Hematopoietic multipotent progenitor cell treated with erythropoietin and hydrocortisone succinate and interleukin-3 and kit ligand, for 6 days (in vitro differentiated cells): ENCODE measurements at places on chromosomes 2 and 18.

GRCh38 chr2:180983468-180984242 is 3.2 kb downstream of the UBE2E3 start:
- DNase-seq = peak; percentile 84

DNA sequence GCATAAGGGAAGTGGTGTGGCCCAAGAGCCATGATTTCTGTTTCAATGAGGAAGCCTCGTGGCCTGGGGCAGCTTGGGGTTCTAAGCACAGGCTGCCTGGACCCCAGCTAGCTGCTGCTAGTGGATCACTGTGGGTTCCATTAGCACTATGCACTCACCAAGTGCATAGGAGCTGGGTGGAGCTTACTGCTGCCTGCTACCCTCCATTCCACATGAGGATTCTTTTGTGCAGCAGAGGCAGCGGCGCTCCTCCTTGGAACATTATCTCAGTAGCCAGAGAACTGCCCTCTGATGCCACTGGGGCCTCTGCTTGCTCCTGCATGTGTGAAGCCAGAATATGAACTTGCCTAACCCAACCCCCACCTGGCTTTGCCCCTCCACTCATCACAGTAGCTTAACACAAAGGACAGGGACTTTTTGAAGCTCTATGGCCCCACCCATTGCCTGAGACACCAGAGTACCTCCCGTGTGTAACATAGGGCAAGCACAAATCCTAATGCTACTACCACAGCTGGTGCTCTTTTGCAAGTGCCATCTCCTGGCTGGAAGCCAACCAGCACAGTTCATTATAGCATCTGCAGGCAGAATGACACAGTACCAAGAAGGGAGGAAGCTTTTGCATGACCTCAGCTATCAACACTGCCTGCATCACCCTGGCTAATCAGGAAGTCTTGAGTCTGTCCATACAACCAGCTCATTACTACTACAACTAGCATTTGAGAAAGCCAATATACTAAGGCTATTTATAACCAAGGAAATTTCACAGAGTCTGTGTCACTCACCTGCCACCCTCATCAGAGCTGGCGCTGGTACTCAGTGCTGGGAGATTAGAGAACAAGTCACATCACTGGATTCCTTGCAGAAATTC is 297.0 kb upstream of the GULP1 start:
- peak; percentile 19 for DNase-seq

- DNase-seq = no peak
Observed at GRCh38 chr2:224432003-224432579, 30.2 kb upstream of the FAM124B start.

- no peak for DNase-seq
Observed at GRCh38 chr2:120456867-120457266, 110.9 kb downstream of the INHBB start.

GRCh38 chr2:45888167-45888566 is 236.7 kb downstream of the PRKCE start:
- peak; percentile 55 for DNase-seq

GRCh38 chr2:201273330-201273983 is 13.1 kb downstream of the CASP8 start:
- no peak for DNase-seq

DNA sequence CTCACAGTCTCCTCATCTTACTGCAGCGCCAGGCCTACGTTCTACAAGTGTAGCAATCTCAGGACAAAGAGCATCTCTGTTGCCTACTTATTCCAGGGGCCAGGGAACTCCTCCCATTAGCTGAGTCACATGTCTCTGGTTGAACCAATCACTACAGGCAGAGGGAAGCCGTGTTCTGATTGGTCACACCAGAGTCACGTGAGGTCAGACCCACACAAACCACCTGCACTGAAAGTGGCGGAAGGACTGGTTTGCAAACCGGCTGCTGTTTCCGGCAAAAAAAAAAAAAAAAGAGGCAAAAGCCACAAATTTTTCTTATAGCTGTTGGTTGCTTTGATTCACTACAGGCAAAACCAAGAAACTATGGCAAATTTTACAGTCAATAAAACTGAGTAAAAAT is 21.9 kb upstream of the USP14 start:
- no peak for DNase-seq

DNA sequence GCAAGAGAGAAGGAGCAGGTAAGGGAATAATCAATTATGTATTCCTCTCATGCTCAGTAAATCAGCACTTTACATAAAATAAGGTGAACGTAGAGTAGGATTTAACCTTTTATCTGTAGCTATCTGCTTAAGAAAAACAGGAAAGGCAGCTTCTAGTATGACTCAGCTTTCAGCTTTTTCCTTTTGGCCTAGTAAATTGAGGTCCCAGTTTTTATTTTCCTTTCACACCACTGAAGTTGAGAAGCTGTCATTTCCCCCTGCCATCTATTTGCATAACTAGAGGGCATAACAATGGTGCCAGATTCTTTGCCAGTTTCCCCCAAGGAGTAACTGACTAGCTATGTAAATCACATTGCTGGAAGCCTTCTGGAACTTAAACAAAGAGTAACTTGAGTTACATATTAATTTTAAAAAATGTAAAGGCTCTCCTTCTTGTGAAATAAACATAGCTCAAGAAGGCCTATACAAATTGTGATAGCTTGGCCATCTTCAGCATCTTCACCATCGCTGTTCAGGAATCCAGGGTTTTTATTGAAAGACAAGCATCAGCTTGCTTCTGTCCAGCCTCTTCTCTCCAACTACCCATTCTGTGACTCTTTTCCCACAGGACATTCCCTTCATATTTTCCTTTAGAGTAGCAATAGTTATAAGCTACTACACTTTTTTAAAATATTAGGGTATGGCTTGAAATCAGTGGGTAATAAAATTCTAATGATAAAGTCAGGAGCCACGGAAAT is 97.0 kb downstream of the KYNU start:
- no peak for DNase-seq

GRCh38 chr2:230781130-230781797 is 68.6 kb downstream of the CAB39 start:
- no peak for DNase-seq

DNA sequence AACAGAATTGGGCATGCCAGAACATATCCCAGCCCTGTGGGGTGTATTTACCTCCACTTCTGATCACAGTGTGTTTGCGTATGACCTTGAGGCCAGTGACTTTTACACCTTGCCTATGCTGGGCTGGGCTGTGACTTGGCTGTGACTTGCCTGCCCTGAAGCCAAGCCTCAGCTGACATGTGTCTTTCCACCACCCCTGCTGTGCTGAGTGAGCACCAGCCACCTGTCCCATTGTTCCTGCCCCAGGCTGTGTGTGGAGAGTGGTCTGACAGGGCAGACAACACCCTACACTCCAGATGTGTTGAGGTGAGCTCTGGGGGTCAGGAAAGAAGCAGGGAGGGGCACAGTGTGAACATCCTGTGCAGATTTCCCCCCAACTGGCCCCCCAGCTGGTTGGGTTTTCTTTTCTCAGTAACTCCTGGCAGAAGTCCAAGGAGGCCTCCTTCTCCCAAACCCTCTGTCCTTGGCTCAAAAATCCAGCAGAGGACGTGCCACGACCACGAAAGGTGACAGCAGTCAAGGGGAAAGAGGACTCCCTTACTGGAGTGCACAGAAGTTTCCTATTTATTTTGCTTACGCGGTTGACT is 5.1 kb upstream of the STEAP3 start:
- peak; percentile 93 for DNase-seq

- peak; percentile 52 for DNase-seq
Observed at GRCh38 chr2:86661333-86661732, 37.7 kb upstream of the RNF103 start.

DNA sequence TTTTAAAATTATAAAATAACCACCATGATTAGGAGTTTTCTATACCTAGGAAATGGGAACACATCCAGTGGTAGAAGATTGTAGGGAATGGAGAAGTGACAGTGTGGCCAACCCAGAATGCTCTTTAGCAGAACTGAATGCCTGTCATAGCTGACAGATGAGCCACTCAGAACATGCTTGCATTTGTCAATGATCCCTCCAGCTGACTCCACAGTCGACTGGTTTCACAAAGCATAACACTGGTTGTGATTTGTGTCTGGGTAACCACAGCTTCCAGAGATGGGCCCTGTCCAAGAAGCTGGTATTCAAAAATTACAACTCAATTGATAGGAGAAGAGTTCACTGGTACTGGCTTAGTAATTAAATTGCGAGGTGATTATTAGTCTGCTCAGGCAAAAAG is 9.0 kb upstream of the CTIF start:
- no peak for DNase-seq

DNA sequence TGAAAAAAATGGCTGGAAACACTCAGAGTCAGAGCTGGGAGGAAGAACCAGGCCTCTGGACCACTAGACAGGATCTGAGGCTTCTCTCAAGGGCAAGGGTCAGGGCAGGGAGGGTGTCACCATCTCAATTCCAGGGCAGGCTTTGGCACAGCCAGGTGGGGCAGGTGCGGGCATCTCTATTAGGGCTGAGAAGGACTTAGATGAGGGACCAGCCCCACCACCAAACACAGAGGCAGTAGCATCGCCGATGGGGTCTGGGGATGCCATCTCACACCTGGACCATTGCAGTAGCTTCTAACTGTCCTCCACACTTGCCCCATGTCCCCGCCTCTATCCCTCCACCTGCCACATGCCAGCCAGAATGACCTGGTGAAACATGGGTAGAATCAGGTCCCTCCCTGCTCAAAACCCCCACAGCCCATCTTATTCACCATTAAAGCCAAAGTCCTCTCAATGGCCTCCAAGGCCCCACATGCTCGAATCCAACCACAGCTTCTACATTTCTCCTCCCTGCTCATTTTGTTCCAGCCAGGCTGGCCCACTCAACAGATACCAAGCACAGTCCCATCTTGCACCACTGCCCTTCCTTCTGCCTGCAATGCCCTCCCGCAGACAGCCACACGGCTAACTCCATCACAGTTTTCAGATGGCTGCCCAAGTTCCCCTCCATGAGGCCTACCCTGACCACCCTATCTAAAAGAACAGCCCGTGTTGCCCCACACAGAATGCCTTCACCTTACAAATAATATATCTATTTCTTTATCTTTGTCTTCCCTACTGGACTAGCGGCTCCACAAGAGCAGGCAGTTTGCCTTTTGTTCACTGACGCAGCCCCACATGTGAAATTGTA is 177.4 kb downstream of the SMAD2 start:
- no peak for DNase-seq

DNA sequence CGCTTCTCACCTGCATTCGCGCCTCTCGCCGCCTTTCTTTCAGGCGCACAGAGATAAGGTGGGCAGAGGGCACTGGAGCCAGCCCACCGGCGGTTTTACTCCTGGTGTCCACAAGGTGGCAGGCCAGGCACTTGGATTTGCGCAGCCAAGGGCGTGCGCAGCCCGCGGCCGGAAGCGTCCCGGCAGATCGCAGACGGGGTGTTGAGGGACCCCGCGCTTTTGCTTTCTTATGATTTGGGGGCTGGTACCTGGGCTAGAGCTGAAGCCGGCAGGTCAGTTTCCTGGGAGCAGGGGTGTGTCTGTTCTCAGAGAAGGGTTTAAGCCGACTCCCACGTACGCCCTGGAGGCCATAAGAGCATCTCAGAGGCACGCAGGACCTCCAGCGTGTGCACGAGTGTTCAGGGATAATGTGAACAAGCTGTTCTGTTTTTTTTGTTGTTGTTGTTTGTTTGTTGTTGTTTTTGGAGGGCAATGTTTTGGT is 305.6 kb upstream of the CXCR4 start:
- peak; percentile 88 for DNase-seq

DNA sequence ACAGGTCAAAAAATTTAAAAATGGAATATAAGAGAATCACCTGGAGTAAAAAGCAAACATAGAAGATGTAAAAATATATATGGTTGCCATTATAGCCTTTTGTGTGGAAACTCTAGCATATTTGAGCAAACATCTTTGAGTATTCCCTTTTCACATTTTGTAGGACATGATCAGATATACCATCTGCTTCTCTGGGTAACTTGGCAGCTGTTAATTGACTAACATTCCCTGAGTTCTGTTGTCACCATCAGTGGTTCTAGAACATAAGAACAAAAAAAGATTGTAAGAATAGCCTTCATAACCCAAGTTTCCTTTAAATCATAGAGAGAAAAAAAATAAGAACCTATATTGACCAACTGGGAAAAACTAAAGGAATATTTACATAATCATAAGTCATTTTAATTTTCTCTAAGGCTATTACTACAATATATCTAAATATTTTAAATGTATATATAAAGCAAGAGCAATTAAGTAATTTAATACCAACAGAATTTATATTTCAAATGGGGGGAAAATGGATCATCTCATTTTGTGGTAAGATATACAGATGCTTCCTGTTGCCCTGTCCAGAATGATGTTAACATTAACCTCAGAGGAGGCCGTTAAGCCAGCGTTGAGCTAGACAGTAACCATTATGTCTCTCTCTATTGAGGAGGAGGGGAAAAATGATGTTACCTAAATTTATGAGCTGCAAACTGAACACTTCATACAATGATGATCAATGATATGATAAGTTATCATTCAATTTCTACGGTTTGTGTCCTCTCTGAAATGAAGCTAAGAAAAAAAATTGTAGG is 9.8 kb upstream of the INO80D start:
- DNase-seq = peak; percentile 85

- DNase-seq = peak; percentile 49
Observed at GRCh38 chr2:32742376-32742775, 114.5 kb downstream of the TTC27 start.

DNA sequence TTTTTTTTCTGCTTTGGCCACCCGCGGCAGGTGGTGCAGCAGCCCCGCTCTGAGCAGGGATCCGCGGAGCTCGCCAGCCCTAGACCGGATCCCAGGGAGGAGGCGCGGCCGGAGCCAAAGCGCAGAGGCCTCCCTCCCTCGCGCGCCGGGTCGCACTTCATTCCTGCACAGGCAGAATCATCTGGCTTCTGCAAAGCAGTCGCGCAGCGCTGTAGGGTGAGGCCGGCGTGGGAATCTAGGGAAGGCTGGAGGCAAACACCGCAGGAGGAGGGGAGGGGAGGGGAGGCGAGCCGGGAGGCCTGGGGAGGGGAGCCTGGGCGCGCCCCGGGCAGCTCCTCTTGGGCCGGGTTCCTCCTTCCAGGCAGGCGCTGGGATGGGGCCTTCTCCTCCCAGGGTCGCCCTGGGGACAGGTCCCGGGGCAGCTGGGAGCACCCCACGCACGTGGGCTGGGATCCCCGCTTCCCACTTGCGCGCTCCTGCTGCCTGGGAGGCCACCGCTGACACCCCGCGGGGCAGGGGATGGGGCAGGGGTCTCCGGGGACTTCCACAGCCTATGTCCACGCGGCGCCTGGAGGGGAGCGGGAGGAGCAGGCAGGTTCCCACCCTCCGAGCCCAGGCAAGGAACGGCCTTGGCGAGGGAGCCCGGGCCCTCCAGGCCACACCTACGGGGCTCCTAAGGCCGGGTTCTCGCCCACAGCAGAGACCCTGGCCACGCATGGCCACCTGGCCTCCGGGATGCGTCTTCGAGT is 45.0 kb downstream of the MBP start:
- no peak for DNase-seq

DNA sequence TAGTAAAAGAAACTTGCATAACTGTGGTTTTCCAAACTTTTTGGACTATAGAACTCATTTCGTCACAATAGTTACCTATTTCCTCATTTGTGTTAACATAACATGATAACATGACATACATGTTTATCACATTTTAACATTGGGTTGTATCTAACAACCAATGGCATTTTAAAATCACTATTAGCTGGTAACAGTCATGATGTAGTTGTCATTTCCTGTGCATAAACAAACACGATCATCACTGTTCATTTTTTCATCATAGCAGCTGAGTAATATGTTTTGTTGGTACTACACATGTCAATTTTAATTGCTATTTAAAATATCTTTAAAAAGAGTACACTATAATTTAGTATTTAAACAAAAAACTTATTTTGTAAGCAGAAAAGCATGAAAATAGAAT is 402.4 kb downstream of the SATB2 start:
- DNase-seq = no peak
